K562 (cell line): ENCODE measurements at places on chromosomes 1 and 21. TPM values are rescaled to one million over a fixed set of nuclear protein-coding genes. Genes with fewer than 3 reads are reported as not detected.

Gene VPS26C
- total RNA-seq: 41.3 and 41.8 TPM in 2 replicates

Gene BATF3
- 2.0 and 3.8 TPM in 2 replicates for total RNA-seq

Gene AMY1B
- not detected in 2 replicates for total RNA-seq

DNA sequence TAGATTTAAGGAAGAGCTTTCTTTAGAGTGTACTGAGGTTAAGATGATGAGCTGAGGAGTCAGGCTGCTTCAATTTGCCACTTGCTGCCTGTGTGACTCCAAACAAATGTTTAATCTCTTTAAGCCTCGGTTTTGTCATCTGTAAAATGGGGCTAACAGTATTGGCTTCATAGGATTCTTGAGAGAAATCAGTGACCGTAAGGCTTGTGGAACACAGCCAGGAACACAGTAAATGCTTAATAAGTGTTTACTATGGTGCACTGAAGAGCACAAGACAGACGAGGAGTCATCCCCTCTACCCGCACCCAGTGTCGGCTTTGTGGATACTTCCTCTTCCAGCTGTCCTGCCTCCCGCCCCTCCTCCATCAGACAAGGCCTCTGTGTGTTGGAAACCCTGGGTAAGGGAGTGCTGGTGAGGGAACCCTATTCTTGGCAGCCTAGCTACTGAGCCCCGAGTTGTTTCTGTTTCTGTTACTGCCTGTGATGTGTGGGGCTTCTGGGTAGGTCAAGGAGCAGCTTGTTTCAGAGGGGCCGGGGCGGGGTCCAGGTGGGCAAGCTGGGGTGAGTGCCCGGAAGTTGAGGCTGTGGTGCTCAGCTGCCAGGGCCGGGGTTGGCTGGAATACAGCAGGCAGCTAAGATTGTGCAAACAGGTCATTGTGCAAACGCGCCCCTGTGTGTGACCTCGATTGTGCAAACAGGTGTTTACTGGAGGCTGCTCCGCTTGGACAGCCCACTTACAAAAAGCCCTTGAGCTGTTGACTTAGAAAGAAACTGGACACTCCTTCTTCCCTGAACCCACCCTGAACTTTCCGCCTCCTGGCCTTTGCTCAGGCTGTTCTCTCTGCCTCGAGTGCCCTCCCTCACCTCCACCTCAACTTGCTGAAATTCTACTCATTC is 4.0 kb upstream of the CSF3R start:
- H3K4me3 ChIP-seq: no peak overlapping the region
- H3K36me3 ChIP-seq: no peaks in the 10 kb centered on the region
- H3K27me3 ChIP-seq: no peaks in the 10 kb centered on the region
- DNase-seq: peak; percentile 25

DNA sequence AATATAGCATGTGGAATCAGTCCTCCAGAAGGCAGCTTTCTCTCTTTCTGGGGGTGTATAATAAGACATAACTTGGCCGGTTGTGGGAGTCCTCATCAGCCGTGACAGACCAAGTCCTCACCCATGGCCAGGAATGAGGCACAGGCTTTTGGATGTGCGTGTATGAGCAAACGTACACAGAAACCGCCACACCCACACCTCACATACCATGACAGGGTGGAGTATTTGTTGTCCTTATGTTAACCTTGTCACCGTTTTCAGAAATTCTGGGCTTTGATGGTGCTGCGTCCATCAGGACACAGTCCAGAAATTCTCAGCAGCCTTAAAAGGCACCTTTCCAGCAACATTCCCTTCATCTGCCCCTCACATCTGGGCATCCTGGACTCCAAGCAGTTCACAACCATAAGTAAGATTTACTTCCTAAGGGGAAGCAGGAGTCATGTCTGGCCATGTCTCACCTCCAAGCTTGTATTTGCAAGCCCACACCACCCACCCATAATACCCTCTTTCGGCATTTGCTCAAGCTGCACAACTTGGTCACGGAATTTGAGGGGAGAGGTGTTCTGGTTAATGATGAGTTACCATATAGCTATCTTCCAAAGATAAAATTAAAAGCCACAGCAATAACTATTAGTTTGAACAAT is 12.4 kb downstream of the C1orf116 start:
- H3K27me3 ChIP-seq: no peaks in the 10 kb centered on the region
- peaks cover 89% of the 10 kb centered on the region for H3K4me1 ChIP-seq
- DNase-seq: peak; percentile 72
- H3K4me3 ChIP-seq: no peak overlapping the region
- peak overlapping the region; percentile 87 for H3K27ac ChIP-seq
- H3K36me3 ChIP-seq: peaks cover 7% of the 10 kb centered on the region; the same call in 2 of the 3 replicates

DNA sequence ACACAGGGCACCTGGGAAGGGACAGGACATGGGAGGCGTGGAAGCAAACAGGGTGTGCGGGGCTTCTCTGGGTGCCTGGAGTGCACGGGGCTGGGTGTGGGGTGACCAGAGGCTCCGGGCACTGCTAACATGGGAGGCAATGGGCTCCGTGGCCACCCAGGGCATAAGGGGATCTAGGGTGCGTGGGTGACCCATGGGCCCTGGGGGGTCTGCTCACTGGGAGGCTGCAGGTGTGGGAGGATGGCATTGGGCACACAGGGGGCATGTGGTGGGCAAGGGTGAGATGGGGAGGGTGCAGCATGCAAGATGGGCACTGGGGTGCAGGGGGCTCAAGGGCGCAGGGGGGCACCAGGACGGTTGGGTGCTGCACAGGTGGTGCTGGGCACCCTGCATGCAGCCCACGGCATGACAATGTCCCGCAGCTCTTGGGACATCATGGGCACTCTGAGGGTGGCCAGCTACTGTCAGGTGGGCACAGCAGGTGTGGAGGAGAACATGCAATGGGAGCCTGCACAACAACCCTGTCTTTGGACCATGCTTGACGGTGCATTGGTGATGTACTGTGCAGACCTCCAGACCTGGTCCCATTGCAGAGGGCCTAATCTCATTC is 15.1 kb downstream of the TRIM11 start:
- no peak overlapping the region for H3K4me3 ChIP-seq
- peaks cover 36% of the 10 kb centered on the region for H3K4me1 ChIP-seq
- DNase-seq: no peak
- no peaks in the 10 kb centered on the region for H3K27me3 ChIP-seq
- 0 out of 3 replicates have a peak overlapping the region, but pooled peaks have one; percentile 58 for H3K27ac ChIP-seq

GRCh38 chr1:178262120-178262500 is 168.2 kb downstream of the RASAL2 start:
- H3K27me3 ChIP-seq: no peaks in the 10 kb centered on the region
- H3K4me1 ChIP-seq: no peaks in the 10 kb centered on the region
- H3K36me3 ChIP-seq: no peaks in the 10 kb centered on the region
- H3K4me3 ChIP-seq: no peak overlapping the region

- H3K4me1 ChIP-seq: no peaks in the 10 kb centered on the region
- no peaks in the 10 kb centered on the region for H3K27me3 ChIP-seq
- H3K27ac ChIP-seq: no peak overlapping the region
- DNase-seq: no peak
- no peak overlapping the region for H3K4me3 ChIP-seq
- no peaks in the 10 kb centered on the region for H3K36me3 ChIP-seq
Observed at GRCh38 chr1:216894494-216894893, 171.3 kb upstream of the ESRRG start.

GRCh38 chr1:39926343-39926793 is 24.7 kb upstream of the MYCL start:
- H3K27ac ChIP-seq: no peak overlapping the region
- peaks cover 21% of the 10 kb centered on the region; the same call in 2 of the 3 replicates for H3K27me3 ChIP-seq
- no peaks in the 10 kb centered on the region for H3K36me3 ChIP-seq
- no peaks in the 10 kb centered on the region for H3K4me1 ChIP-seq
- DNase-seq: no peak

DNA sequence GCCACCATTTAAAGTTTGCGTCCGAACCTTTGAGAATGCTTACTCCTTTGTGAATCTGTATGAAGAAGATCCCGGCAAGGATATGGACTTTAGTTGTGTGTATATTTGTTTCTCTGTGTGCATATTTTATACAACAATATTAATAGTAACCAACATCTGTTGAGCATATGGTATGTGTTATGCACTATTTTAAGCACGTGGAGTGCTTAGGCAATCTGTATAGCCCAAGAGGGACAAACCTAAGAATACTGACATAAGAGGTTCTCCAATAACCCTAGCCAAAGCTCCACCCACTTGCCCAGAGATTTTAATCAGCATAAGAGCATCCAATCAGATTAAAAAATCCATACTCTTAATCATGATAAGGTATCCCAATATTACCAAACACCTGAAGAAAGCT is 92.7 kb downstream of the MAB21L3 start:
- H3K27ac ChIP-seq: no peak overlapping the region
- no peak for DNase-seq
- no peak overlapping the region for H3K4me3 ChIP-seq
- no peaks in the 10 kb centered on the region for H3K36me3 ChIP-seq

GRCh38 chr21:33849834-33850233 is 65.8 kb downstream of the ATP5PO start:
- H3K4me1 ChIP-seq: no peaks in the 10 kb centered on the region; the same call in 1 of the 2 replicates
- H3K36me3 ChIP-seq: no peaks in the 10 kb centered on the region
- DNase-seq: no peak
- no peak overlapping the region for H3K4me3 ChIP-seq

- H3K27ac ChIP-seq: no peak within 1 kb of the TSS
- H3K27me3 ChIP-seq: no peaks in the 10 kb centered on the region
- no peak for DNase-seq
- no peaks in the 10 kb centered on the region for H3K36me3 ChIP-seq
- H3K4me1 ChIP-seq: no peaks in the 10 kb centered on the region
Observed at GRCh38 chr1:248361121-248361715, at the start of gene OR2T4. Gene OR2T4 (plus strand): TSS chr1:248361665. CDS start chr1:248361665, 0 bp downstream.

DNA sequence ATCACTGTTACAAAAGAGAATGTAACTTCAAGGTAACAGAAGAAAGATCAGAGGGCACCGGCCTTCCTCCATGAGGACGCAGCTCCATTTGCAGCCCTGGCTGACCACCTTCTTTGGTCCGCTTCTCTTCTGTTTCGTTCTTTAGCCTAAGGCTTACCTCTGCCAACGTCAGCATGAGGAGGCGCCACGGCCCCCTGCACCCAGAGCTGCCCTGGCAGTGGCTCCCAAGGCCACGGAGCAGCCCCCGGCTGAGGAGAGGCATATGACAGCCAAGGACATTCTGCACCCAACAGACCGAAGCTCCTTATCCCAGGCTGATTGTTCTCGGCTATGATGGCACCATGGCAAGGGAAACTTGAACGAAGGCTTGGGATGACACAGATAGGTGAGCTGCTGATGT is 250.3 kb downstream of the TOMM20 start:
- H3K4me3 ChIP-seq: no peak overlapping the region
- no peak overlapping the region for H3K27ac ChIP-seq
- DNase-seq: no peak
- peaks cover 71% of the 10 kb centered on the region for H3K4me1 ChIP-seq
- H3K36me3 ChIP-seq: no peaks in the 10 kb centered on the region
- no peaks in the 10 kb centered on the region for H3K27me3 ChIP-seq

DNA sequence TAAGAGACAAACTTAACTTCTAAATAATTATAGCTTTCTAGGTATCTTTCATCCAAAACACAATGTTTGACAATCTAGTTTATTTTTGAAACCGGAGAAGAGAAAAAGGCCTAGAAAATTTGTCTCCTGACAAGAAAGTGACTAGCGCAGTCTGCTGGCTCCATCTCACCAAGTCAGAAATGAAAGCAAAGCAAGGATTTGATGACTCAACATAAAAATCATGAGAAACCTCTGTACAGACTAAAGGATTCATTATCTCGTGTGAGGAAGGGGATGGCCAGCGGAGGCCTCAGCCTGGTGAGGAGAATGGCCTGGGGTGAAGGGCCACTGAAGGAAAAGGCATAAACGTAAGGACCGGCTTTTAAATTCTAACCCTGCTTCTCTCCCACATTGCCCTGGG is 20.0 kb upstream of the TSNAX start:
- no peak overlapping the region for H3K27ac ChIP-seq
- no peaks in the 10 kb centered on the region for H3K27me3 ChIP-seq
- H3K36me3 ChIP-seq: no peaks in the 10 kb centered on the region
- no peak overlapping the region for H3K4me3 ChIP-seq
- DNase-seq: no peak
